ENCODE measurements at places on chromosomes 2 and 18. TPM values are rescaled to one million over a fixed set of nuclear protein-coding genes. Genes with fewer than 3 reads are reported as not detected.

DNA sequence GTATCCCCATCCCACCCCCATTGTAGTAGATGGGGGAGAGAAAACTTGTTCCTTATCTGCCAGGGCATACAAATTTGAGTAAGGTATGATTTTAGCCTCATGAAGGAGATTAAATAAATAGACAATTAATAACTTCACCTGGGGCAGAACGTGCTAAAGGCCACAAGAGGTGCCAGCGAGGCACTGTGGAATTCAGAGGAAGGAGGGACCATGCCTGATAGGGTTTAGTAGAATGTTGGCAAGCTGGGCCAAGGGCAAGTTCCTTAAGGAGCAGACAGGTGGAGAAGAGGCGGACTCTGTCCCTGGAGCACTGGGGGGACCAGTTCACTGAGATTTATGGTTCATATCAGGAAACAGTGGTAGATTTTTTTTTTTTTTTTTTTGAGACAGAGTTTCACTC, 22.5 kb downstream of the STAMBP start:
- no peak for DNase-seq

DNA sequence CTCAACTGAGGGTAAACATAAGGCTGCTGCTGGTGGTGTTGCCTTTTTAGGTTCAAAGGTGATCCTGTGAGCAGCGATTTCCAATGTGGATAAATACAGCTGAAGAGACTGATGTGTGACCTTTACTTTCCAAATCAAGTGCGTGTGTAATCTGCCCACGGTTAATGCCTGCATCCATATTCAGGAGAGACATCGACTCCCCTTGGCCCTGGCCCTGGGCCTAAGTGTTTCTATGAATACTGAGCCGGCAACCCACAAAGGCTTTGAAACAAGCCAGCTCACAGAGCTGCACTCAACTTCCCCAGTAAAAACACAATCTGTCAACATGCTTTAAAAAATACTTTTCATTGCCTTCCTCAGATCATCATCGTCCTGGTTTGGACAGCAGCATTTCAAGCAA, 1026.6 kb downstream of the TMEM182 start:
- no peak for DNase-seq

- no peak for DNase-seq
Observed at GRCh38 chr2:236744281-236744705, 174.7 kb downstream of the ACKR3 start.

GRCh38 chr18:3514312-3515216, 64.6 kb downstream of the TGIF1 start:
- no peak for DNase-seq

GRCh38 chr2:208573569-208573968, 167.0 kb downstream of the PTH2R start:
- no peak for DNase-seq

DNA sequence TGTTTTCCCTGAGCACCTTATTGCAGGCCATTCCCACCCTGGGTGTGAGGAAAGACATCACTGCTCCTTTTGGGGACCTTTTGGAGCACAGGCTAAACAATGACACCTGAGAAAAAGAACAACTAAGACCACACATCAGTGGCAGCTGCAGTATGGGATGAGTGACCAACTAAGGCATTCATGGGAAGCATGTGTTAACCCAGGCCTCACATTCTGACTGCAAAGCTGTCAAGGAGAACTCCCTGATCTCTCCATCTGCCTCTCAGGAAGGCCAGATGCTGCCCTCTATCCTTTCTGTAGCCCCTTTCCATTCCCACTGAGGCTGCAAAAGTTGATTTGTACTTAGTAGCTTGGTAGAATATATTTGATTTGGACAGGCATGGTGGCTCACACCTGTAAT, 277.7 kb upstream of the FBXO11 start:
- DNase-seq: peak; percentile 25

GRCh38 chr2:44655401-44655864, 286.1 kb upstream of the SIX3 start:
- DNase-seq: no peak

- DNase-seq: no peak
Observed at GRCh38 chr2:13035866-13036265, 319.1 kb downstream of the TRIB2 start.

Gene MOGAT1
- total RNA-seq: not detected

DNA sequence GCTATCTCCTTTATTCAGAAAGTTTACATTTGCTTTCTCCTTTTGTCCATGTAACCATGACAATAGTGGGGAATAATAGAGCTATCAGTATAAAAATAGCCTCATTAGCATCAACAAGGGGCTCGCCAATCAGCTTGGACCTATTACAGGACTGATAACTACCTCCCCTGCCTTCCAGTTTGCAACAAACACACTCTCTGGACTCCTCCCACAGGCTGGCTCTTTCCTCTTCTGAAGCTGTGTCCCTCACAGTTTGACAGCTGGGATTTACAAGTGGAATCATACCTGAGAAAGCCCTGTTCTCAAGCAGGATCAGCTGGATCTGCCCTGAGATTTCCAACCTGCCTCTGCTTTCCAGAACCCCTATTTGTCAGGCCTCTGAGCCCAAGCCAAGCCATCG, 162.5 kb downstream of the GRB14 start:
- no peak for DNase-seq

- no peak for DNase-seq
Observed at GRCh38 chr2:44246840-44247369, 28.4 kb upstream of the SLC3A1 start.

Gene CNTNAP5
- 22.0 TPM for total RNA-seq

Gene ANKRD44
- total RNA-seq: 12.0 TPM

Gene NMS
- total RNA-seq: not detected

DNA sequence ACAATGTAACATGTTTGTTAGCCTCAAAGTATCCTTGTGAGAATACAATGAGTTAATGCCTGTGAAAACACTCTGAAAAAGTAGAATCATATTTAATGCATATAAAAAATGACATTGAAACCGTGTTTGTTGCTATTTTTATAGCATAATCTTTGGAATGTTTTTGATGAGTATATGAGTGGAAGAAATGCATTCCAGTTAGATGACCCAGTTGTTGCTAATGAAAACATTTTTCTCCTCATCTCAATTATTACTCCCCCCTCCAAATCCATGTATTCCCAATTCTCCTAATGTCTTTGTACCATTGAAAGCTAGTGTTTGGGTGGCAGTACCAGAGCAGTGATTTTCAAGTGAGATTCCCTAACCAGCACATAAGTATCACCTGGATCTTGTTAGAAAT, 67.1 kb upstream of the DSEL start:
- no peak for DNase-seq

Gene ASNSD1
- 39.9 TPM for total RNA-seq

DNA sequence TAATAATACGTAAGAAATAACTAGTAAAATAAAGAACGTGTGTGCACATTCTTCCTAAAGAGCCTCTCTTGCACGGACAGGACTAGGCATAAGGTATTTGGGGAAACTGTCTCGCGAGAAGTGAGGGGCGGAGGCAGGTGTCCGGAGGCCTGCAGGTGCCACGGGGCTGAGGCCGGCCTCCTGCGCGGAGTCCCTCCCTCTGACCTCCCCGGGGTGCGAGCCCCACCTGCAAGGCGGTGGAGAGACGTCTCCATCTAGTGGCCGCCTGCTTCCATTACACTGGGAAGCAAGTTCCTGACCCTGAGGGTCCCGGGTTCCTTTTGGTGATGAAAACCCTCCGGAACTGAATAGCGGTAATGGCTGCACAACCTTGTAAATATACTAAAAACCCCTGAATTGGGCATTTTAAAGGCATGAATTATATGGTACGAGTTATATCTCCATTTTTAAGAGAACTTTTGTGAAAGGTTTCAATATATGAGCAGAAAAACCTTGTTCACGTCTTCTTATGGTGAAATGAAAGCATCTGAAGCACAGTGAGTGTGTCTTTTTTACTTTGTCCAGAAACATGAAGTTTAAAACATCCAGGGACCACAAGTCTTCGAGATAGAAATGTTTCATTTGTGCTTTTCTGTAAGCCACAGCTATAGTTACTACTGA, 35.5 kb upstream of the CTDP1 start:
- peak; percentile 84 for DNase-seq

Gene TCF23
- total RNA-seq: not detected

Gene CNGA3
- total RNA-seq: 7.6 TPM

GRCh38 chr18:21361307-21361880, 119.4 kb downstream of the GREB1L start:
- no peak for DNase-seq

DNA sequence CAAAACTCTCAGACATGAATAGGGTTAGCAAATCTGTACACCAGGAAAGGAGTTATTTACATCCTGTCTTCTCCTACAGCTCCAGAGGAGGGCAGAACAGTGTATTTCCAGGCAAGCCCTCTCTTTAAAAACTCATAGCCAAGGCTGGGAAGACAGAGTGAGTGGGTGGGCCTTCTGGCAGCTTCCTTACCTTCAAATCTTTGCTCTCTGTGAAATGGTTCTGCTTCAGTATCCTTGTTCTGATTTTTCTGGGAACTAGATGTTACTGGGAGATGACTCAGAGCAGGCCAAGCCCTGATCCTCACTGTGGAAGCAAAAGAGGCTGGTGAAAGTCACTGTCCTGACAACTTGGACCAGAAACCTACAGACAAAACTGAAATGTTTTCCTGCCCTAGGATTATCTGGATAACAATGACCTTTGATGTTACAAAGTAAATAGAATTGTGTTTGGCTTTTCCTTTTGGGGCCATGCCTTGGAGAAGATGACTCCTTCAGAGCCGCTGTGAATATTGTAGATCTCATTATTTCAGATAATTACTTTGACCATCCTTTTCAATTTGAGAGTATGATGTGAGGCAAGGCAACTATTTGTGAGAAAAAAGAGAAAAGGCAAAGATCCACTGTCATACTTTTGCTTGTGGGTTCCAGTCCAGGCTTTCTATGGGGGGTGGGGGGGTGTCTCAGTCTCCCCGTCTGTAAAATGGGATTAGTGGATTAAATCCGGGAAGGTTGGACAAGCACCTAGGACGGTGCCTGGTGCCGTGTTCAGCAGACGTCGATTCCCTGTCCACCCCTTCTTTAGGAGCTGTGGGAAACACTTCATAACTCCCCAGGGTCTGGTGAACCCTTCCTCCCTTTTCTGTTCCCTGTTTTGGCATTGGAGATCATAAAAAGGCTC, 644 bp upstream of the QPCT start:
- DNase-seq: no peak

GRCh38 chr2:42350434-42351063, 10.5 kb downstream of the COX7A2L start:
- DNase-seq: no peak

GRCh38 chr2:148952621-148953020, 77.6 kb downstream of the KIF5C start:
- no peak for DNase-seq

All from glutamatergic neuron (in vitro differentiated cells).